ENCODE measurements at places on chromosomes 5 and 9.

GRCh38 chr5:137630972-137631370 lies 104.9 kb downstream of the KLHL3 start:
- H3K36me3 ChIP-seq = no peaks in the 10 kb centered on the region
- H3K4me1 ChIP-seq = peaks cover 25% of the 10 kb centered on the region
- H3K27me3 ChIP-seq = no peaks in the 10 kb centered on the region
- H3K4me3 ChIP-seq = no peak overlapping the region

DNA sequence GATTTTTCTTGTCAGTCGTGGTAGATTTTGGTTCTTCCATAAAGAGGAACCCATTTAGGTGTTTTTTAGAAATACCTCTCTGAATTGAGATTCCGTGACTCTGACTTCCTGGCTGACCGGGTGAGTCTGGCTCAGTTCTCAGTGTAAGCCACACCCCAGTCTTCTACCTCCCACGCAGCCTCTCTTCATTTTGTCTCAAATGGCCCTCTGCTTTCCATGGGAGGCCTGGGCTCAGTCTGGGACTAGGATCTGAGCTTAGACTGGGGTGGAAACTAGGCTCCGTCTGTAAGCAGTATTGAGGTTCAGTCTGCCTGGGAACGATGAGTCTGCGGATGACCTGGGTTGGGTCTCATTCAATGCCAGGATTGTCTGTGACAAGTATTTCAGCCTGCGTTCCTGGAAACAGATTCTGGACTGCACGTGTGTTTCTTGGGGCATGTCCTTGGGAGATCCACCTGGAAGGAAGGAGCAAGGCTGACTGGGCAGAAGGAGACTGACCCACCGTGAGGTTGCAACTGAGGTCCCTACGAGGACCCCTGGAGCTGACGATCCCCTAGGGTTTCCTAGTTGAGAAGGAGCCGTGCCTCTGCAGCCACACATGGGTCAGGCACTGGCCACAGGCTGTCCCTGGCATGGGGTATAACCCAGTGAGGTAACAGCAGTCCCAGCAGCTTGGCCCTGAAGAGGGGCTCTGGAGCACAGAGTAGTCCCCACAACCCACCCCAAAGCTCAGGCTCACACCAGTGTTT lies 12.4 kb upstream of the CRB2 start:
- peaks cover 13% of the 10 kb centered on the region for H3K4me1 ChIP-seq
- no peaks in the 10 kb centered on the region for H3K27me3 ChIP-seq
- no peak overlapping the region for H3K4me3 ChIP-seq

DNA sequence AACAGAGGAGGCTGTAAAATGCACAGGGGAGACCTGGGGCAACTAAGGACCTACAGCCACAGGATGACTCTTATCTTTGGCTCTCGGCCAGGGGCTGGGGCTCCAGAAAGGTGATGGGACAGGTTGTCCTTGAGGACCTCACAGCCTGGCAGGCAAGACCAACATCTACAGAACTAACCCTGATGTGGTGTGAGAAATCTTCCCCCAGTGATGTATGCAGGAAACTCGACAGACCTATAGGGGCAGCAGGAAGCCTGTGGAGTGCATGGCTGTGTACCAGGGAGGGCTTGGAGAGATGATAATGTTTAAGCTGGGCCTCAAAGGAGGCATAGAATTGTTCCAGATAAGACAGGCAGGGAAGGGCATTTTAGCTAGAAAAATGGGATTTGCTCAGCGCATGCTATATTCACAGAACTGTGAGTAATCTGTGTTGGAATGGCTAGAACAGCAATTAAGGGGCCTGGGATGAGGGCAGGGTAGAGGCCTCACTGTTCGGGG lies 68.5 kb upstream of the SLC25A51 start:
- peaks cover 4% of the 10 kb centered on the region for H3K36me3 ChIP-seq
- H3K27me3 ChIP-seq = no peaks in the 10 kb centered on the region
- no peak overlapping the region for H3K4me3 ChIP-seq
- peaks cover 20% of the 10 kb centered on the region for H3K4me1 ChIP-seq

DNA sequence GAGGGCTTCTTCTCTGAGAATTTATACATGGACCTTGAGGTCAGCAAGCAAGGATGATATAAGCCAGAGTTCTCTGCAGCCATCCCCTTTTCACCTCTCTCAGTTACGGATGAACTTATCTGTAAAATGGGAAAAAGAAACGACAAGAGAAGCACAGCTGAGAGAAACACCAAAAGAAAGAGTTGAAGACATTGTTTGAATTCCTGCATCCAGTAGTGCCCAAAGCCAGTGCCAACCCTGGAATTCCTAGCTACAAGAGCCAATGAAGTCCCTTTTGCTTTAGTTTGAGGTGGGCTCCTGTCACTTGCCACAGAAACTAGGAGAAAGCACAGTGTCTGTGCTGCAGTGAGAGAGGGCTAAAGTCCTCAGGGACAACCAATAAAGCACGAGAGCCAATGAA lies 6.6 kb upstream of the MOB3B start:
- H3K4me1 ChIP-seq = no peaks in the 10 kb centered on the region
- DNase-seq = no peak
- no peak overlapping the region for H3K27ac ChIP-seq
- no peaks in the 10 kb centered on the region for H3K36me3 ChIP-seq

GRCh38 chr9:114791736-114792135 lies 14.1 kb downstream of the TNFSF15 start:
- H3K27me3 ChIP-seq = peaks cover 100% of the 10 kb centered on the region
- no peaks in the 10 kb centered on the region for H3K36me3 ChIP-seq
- no peaks in the 10 kb centered on the region for H3K4me1 ChIP-seq
- no peak for DNase-seq

DNA sequence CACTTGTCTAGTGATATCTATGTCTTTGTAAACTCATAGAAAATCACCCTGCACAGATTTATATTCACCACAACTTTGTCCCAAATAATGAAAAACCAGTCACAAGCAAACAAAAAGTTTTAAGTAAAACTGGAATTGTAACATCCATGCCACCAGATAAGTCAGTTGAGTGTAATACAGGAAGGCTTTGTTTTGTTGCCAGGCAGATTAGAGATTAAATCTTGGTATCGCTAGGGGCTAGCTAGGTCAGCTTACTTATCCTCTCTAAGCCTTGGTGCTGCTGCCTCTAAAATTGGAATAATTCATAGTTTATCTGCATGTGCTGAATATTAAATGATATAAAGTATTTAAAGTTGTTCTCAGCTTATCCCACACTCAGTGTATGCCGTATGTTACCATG lies 1062.5 kb downstream of the CDH9 start:
- no peak overlapping the region for H3K4me3 ChIP-seq
- H3K27me3 ChIP-seq = no peaks in the 10 kb centered on the region
- no peaks in the 10 kb centered on the region for H3K36me3 ChIP-seq

DNA sequence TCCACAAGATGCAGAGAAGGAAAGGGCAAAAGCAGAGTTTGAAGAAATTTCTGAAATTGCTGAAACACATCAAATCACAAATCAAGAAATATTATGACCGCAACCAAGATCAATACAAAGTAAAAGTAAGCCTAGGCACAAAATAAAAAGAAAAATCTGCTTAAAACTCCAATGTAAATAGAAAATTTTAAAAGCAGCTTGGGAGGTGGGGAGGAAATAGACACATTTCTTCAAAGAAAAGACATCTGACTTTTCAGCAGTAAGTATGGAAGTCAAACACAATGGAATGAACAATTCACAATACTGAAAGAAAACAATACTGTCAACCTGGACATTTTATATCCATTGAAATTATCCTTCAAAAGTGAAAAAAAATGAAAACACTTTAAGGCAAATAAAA lies 55.1 kb downstream of the HTR4 start:
- DNase-seq = no peak
- H3K4me1 ChIP-seq = no peaks in the 10 kb centered on the region
- no peaks in the 10 kb centered on the region for H3K27me3 ChIP-seq
- no peak overlapping the region for H3K4me3 ChIP-seq

DNA sequence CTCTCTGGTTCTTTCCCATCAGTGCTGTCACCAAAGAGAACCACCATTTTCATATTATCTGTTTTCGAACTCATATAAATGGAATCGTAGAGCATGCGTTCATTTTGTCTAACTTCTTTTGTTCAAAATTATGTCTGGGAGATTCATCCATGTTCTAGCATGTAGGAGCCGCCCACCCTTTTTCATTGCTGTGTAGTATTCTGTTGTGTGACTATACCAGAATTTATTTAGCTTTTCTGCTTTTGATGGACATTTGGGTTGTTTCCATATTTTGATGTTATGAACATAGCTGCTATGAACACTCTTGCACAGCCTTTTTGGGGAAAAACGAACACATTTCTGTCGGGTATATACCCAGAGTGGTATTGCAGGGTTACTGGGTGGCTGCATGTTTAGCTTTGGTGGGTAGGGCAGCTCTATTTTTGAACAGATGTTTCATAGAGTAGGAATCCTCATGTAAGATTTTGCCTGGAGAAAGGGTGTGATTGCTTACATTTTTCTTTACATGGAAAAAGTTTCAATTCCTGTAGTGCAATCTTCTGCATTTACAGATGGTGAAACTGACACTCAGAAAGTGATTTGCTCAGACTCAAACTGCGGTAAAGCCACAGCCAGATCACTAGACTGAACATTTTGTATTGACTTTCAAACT lies 100.2 kb upstream of the IL12B start:
- no peak for DNase-seq
- no peak overlapping the region for H3K27ac ChIP-seq
- no peaks in the 10 kb centered on the region for H3K27me3 ChIP-seq
- no peaks in the 10 kb centered on the region for H3K36me3 ChIP-seq
- H3K4me1 ChIP-seq = no peaks in the 10 kb centered on the region

DNA sequence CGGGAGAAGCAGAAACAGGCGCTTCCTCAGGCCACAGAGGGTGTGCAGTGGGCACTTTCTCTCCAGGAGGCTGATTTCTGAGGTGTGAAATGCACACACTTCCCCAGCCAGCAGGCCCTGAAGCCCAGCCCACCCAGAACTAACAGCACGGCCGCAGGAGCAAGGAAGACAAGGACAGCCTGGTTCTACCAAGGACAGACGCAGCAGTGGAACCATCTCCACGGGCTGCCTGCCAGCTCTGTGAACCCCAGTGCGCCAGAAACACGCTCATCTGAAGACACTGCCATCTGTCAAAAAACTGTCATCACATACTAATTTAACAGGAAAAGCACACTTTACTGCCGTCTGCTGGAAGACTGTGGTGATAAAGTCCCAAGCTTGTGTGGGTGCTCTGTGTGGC lies 40.7 kb downstream of the MAPK9 start:
- H3K4me1 ChIP-seq = no peaks in the 10 kb centered on the region
- H3K36me3 ChIP-seq = peaks cover 14% of the 10 kb centered on the region
- no peak for DNase-seq
- H3K27me3 ChIP-seq = no peaks in the 10 kb centered on the region
- H3K27ac ChIP-seq = no peak overlapping the region

GRCh38 chr5:51518607-51519006 lies 135.4 kb downstream of the ISL1 start:
- H3K36me3 ChIP-seq = no peaks in the 10 kb centered on the region
- H3K4me3 ChIP-seq = no peak overlapping the region
- H3K27ac ChIP-seq = peak overlapping the region; percentile 18
- H3K4me1 ChIP-seq = peaks cover 31% of the 10 kb centered on the region
- H3K27me3 ChIP-seq = no peaks in the 10 kb centered on the region
- no peak for DNase-seq

GRCh38 chr9:109258481-109259302 lies 62.2 kb downstream of the EPB41L4B start:
- H3K36me3 ChIP-seq = no peaks in the 10 kb centered on the region
- no peaks in the 10 kb centered on the region for H3K27me3 ChIP-seq
- no peaks in the 10 kb centered on the region for H3K4me1 ChIP-seq
- DNase-seq = peak; percentile 37

GRCh38 chr5:94562327-94562971 lies 56.0 kb downstream of the KIAA0825 start:
- H3K27me3 ChIP-seq = no peaks in the 10 kb centered on the region
- no peaks in the 10 kb centered on the region for H3K4me1 ChIP-seq
- no peak overlapping the region for H3K4me3 ChIP-seq
- DNase-seq = no peak

DNA sequence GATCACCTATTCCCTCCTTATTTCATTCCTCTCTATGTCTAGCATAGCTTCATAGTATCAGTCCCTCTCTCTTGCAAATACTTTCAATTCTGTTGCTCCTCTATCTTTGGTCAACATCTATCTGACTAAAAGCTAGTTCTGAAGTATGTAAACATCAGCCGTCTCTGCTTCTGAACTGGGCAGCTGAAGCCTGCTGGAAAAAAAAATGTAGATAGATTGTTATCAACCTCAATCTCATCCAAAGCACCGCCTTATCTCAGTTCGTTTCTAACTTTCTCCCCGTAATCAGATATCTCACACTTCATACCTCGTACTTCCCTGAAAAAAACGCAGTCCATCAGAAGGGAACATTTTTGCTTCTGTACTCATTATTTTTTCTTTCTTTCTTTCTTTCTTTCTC lies 4.5 kb upstream of the SEMA6A start:
- H3K27me3 ChIP-seq = peaks cover 3% of the 10 kb centered on the region
- H3K4me3 ChIP-seq = no peak overlapping the region
- H3K4me1 ChIP-seq = no peaks in the 10 kb centered on the region
- no peaks in the 10 kb centered on the region for H3K36me3 ChIP-seq
- no peak for DNase-seq

GRCh38 chr5:178145965-178146820 lies 7.5 kb downstream of the NHP2 start:
- no peak overlapping the region for H3K27ac ChIP-seq
- peaks cover 48% of the 10 kb centered on the region for H3K36me3 ChIP-seq
- H3K4me3 ChIP-seq = no peak overlapping the region
- no peaks in the 10 kb centered on the region for H3K27me3 ChIP-seq
- no peaks in the 10 kb centered on the region for H3K4me1 ChIP-seq
- peak; percentile 49 for DNase-seq

GRCh38 chr5:23303836-23304235 lies 203.6 kb upstream of the PRDM9 start:
- H3K4me3 ChIP-seq = no peak overlapping the region
- no peaks in the 10 kb centered on the region for H3K27me3 ChIP-seq
- no peaks in the 10 kb centered on the region for H3K4me1 ChIP-seq
- no peaks in the 10 kb centered on the region for H3K36me3 ChIP-seq

DNA sequence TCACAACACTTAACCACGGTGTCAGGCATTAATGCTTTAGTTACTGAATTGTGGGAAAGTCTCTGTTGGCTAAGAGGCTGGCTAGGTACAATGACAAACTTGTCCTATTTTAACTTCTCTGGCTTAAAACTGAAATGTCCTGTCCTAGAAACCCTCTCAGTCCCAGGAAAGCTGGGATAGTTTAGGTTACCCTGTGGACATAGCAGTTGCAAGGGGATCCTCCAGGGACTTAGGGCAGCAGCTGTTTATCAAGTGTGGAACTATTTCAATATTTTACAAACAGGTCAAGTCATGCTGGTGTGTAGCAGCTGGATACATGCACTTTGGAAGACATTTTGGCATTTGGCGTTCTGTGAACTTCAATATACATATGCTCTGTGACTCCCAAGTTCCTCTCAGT lies 95.0 kb upstream of the ARRDC3 start:
- no peak overlapping the region for H3K4me3 ChIP-seq
- no peaks in the 10 kb centered on the region for H3K27me3 ChIP-seq
- no peak for DNase-seq

DNA sequence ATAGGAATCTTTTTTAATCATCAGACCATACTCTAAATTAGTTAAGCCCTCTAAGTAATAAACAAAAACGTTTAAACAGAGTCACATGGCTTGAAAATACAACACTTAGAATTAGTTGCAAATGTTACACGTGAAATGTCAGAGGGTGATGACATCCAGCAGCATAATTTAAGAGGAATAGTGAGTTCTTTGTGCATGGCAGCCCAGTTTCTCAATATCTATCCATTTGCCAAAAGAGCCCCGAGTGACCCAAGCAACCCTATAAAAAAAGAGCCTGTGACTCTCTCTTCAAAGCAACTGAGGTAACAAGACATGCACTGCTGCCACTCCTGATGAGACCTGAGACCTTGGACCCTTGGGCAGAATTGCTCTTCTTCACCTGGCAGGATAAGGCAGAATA lies 96.9 kb upstream of the RASA1 start:
- no peak overlapping the region for H3K27ac ChIP-seq
- DNase-seq = no peak
- H3K36me3 ChIP-seq = no peaks in the 10 kb centered on the region

All from cardiac muscle cell (in vitro differentiated cells and primary cell).